ENCODE measurements at places on chromosomes 3 and 15. TPM values are rescaled to one million over a fixed set of nuclear protein-coding genes. Genes with fewer than 3 reads are reported as not detected.

The FBXO40 gene
- total RNA-seq = not detected

The SLC6A6 gene
- total RNA-seq = 53.9 TPM

The LMAN1L gene
- 0.36 TPM for total RNA-seq

The WNT7A gene
- total RNA-seq = not detected

The ROBO1 gene
- 0.05 TPM for total RNA-seq

The OXTR gene
- total RNA-seq = 0.78 TPM

The CPLX3 gene
- 0.09 TPM for total RNA-seq

The ALG1L2 gene
- total RNA-seq = not detected

The CIDEC gene
- not detected for total RNA-seq

The PLA2G4E gene
- not detected for total RNA-seq

The ZSCAN2 gene
- 6.8 TPM for total RNA-seq

The CRABP1 gene
- total RNA-seq = not detected

The ATP13A5 gene
- total RNA-seq = not detected

DNA sequence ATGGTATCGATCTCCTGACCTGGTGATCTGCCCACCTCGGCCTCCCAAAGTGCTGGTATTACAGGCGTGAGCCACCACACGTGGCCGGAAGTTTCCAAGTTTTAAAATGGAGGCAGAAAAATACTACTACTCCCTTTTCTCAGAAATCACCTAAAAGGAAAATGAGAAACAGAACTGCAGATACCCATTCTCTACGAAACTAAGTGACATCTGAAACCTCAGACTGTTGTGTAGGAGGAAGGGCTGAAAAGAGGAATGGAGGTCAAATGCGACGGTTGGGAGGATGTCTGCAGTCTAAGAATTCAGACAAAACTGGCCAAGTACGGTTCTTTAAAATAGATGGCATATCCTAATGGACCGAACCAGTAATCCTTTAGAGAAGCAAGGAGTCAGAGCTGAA is 24.1 kb downstream of the WDR48 start:
- no peak for DNase-seq

DNA sequence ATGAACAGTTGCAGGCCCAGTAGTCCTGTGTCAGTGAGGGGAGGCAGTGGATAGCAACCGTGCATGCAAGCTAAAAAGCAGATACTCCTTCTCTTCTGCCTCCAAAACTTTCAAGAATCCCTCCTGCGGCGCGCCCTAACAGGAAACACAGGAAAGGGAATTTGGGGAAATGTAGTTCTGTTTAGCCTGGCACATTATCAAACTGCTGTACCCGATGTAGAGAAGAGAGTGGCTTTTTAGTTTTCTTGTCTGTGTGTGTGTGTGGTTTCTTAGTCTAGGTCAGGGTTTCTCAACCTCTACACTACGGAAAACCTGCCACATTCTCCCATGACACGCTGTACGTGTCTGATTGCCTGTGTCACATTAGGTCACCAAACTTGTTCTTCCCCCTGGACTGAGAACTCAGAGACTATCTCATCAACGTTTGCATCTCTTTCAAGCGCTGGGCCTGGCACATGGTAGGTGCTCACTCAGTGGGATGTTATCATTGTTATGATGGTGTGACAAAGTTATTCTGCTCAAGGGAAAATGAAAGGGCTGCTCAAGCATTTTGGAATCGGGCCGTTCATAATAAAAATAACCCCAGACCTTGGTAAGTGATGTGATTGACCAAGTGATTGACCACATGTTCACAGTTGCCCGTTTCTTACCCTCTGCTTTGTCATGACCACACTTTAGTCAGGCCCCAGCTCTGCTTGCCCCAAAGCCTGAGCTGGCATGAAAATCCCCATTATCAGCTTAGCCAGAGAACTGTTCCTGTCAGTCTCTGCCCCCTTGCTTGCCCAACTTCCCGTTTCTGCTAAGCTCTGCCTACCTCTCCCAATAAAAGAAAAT is 33.2 kb downstream of the TM4SF4 start:
- no peak for DNase-seq

DNA sequence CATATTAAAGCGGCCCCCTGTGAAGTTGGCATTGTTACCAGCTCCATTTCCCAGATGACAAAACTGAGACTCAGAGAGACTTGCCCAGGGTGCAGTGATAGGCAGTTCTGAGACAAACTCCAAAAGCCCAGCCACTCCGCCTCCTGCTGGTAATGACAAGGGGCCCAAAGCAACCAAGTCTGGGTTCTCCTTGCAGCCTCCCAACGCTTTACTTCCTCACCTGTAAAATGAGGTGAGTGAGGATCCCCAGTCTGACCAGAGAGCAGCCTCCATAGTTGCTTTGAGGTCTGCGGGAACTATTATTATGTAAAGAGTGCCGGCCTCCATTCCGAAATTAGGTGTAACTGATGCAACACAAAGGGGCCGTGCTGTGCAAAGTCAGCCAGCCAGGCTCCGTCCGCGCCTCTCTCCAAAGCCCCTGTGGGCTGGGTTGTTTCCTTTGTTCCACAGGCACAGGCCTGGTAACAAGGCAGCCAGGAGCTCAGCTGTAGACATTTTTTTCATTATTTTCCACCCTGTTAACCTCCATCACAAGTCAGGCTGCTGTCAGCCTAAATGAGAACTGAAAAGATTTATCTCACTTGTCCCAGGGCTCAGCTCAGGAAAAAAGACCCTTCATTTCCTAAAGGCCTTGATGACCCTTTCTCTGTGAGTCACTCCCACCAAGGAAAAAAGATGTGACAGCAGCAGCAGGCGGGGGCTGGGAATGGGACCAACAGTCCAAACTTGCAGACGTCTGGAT is 139.1 kb upstream of the RAD18 start:
- no peak for DNase-seq

DNA sequence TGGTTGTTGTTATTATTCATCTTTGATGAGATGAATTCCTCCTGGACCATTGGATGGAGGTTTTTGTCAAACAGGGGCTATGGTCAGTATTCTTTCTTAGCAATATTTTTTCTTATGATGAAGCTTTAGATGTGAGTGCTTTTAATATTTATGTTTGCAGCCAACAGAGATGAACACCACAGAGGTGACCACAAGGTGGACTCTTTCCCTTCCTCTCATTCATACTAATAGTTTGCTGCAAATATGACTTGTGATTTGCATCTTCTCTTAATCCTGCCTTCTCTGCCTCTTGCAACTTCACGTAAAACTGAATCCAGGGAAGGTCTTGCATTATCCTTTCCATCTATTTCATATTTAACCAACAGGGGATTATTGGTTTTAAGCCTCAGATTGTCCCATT is 473.1 kb upstream of the UBE2E2 start:
- DNase-seq = no peak

- DNase-seq = no peak
These were observed 141.6 kb upstream of the KBTBD8 start for GRCh38 chr3:66856533-66856932.

DNA sequence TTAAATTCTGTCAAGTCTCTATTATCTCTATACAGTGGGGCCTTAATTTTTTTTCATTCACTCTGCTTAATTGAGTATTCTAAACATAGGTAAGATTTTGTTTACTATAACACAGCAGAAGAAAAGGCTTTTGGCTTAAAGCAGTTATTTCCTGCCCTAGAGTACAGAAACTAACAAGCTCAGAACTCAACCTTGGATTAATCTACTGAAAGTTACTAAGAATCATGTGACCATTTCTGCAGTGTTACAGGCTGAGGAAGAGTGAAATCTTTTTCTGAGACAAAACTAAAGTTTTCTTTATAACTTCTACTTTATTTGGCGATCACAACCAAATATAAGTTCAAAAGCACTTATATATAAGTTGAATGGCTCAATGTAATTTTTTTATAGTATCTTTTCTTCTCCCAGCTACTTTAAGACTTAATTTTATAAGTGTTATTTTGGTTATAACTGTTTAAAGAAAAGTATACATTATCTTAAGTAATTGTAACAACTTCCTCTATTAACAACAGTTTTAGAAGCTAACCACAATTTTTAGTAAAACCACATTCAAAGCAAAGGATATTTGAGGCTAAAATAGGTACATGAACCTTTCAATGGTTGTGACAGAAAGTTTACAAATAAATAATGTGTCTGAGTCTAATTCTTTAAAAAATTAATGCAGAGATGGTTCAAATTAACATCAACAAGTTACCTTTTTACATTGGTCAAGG is 240.6 kb upstream of the NAALADL2 start:
- no peak for DNase-seq

DNA sequence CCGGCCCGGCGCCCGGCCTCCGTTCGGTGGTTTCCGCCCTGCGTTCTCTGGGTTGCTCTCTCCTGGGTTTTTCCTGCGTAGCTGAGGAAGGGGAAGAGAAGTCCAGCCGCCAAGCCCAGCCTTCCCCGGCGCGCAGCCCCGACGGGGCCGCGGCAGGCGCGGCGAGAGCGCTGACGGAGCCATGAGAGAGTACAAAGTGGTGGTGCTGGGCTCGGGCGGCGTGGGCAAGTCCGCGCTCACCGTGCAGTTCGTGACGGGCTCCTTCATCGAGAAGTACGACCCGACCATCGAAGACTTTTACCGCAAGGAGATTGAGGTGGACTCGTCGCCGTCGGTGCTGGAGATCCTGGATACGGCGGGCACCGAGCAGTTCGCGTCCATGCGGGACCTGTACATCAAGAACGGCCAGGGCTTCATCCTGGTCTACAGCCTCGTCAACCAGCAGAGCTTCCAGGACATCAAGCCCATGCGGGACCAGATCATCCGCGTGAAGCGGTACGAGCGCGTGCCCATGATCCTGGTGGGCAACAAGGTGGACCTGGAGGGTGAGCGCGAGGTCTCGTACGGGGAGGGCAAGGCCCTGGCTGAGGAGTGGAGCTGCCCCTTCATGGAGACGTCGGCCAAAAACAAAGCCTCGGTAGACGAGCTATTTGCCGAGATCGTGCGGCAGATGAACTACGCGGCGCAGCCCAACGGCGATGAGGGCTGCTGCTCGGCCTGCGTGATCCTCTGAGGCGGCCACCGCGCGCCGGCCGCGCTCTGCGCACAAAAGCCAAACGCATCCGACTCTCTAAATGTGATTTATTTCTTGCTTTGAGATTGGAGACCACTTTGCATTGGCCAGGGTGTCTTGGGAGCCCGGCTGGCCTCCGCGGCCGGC is 727 bp downstream of the RAP2B start:
- DNase-seq = peak; percentile 81

GRCh38 chr3:57998366-57999283 is 9.6 kb upstream of the FLNB start:
- DNase-seq = peak; percentile 69

DNA sequence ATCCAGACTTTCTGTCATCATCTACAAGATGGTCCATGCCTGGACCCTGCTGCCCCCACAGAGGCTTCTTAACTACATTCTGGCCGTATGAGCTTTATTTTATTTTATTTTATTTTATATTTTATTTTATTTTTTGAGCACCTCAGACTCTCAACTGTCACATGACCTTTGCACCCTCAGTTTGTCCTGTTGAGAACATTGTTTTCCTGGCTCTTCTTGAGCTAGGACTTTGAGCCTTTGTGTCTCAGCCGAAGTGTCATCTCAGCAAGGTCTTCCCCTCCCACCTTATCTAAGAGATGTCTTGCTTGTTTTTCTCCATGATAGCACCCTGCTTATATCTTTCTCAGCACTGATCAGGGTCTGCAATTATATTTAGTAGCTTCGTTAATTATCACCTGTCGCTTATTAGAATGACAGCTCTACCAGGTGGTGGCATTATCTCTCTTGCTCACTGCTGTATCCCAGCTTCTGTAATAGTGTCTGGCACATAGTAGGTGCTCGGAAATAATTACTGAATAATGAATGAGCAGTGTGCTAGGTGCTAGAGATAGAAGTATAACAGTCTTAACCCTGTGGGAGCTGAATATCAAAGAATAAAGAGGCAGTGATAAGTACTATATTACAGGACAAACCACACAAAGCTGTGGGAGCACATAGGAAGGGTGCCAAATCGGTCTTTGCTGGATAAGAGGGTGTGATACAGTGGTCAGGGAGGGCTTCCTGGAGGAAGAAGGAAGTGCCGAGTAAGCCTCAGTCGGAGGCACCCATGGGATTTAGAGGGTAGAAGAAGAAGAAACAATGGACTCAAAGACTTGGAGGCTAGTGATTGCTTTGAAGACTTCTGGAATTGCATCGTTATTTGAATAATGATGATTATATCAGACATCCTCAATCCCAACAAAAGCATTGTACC is 136.2 kb downstream of the ITPR1 start:
- DNase-seq = no peak

GRCh38 chr3:107208100-107208499 is 169.1 kb upstream of the CCDC54 start:
- DNase-seq = no peak

GRCh38 chr3:188583341-188584161 is 429.6 kb downstream of the LPP start:
- DNase-seq = peak; percentile 57

DNA sequence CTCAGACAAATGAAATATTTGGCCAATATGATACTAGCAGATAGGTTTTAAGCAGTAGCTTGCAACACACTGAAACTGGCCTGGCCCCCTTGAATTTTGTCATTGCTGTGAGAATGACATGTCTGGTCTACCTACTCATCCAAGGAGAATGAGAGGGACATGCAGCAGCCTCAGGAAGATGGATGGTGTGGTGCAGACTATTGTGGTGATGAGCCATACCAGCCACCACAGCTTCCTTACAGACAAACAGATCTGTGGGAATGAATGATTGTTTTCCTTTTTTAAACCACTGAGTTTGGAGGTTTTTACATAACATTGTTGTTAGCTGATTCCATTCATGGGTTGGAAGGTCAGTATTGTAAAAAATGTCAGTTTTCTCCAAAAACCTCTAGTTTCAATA is 133.7 kb upstream of the POU1F1 start:
- DNase-seq = no peak

GRCh38 chr15:73303636-73304035 is 65.1 kb downstream of the HCN4 start:
- no peak for DNase-seq

GRCh38 chr15:67783303-67783702 is 42.0 kb upstream of the SKOR1 start:
- DNase-seq = peak; percentile 79

GRCh38 chr3:125349556-125350165 is 25.5 kb downstream of the ZNF148 start:
- DNase-seq = no peak

- DNase-seq = no peak
These were observed 44.6 kb downstream of the EOMES start for GRCh38 chr3:27677565-27677964.

DNA sequence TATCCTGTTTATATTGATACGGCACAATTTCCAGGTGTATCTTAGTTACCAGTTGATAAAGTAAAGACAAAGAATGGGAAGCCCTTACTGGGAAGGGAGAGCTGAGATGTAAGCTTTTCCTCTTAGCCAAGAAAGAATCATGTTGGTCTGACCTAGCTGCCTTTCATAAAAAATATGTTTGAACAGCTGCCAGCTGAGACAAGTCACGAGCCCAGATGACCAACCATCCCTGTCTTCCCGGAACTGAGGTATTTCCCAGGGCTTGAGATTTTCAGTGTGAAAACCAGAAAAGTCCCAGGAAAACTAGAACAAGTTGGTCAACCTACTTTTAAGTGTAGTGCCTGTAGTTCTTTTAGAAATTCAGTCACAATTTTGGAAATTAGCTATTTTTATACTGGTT is 3.6 kb upstream of the MYH15 start:
- DNase-seq = no peak
